ENCODE measurements at places on chromosomes 11 and 22.

DNA sequence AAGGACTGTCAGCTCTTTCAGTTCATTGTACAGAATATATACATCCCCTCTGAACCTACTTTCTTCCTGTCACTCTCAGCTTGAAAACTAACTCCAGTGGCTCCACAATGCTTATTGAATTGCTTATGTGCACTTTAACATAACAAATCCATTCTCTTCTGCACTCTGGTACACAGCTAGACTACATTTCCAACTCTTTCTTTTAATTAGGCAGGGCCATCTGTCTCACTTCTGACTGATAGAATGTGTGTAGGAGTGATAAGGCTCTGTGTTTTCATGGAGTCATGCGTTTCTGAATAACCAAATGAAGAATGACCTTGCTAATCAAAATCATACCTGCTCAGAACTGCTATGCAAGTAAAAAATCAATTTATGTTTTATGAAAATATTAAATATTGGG, 278.5 kb upstream of the CCDC179 start:
- DNase-seq: no peak

GRCh38 chr11:8321876-8322275, 58.2 kb upstream of the LMO1 start:
- DNase-seq: no peak

GRCh38 chr22:50523806-50524675, 1.4 kb downstream of the SCO2 start:
- DNase-seq: no peak

GRCh38 chr11:1782831-1783724, 19.4 kb upstream of the CTSD start:
- DNase-seq: no peak

- DNase-seq: no peak
Measured at GRCh38 chr11:44351006-44351660, 41.2 kb upstream of the ALX4 start.

Data from effector CD4-positive, alpha-beta T cell (primary cell).